Placental pericyte (primary cell): ENCODE measurements at places on chromosomes 3 and 15. TPM values are rescaled to one million over a fixed set of nuclear protein-coding genes. Genes with fewer than 3 reads are reported as not detected.

SLCO2A1 gene
- total RNA-seq = 1.6 TPM in 1 of 2 replicates, not detected in the other

SPINK8 gene
- not detected in 2 replicates for total RNA-seq

SNURF gene
- total RNA-seq = 4.2 and 6.3 TPM in 2 replicates

CORO2B gene
- 10.7 and 26.9 TPM in 2 replicates for total RNA-seq

CCK gene
- not detected in 2 replicates for total RNA-seq

SAXO2 gene
- 0.88 and 1.3 TPM in 2 replicates for total RNA-seq

RTP1 gene
- not detected in 2 replicates for total RNA-seq

ESYT3 gene
- total RNA-seq = under 0.01 TPM in 1 of 2 replicates, not detected in the other

TGM5 gene
- total RNA-seq = not detected in 2 replicates

OXTR gene
- 1.1 and 12.3 TPM in 2 replicates for total RNA-seq

SH2D7 gene
- not detected in 2 replicates for total RNA-seq

PSTPIP1 gene
- total RNA-seq = not detected in 2 replicates

KLHL40 gene
- not detected in 2 replicates for total RNA-seq

MINAR1 gene
- 0.66 and 2.4 TPM in 2 replicates for total RNA-seq

CAMK1 gene
- total RNA-seq = 13.3 and 25.2 TPM in 2 replicates

LMAN1L gene
- total RNA-seq = under 0.01 TPM in 1 of 2 replicates, not detected in the other
